Fibroblast of skin of left quadriceps (primary cell): ENCODE measurements at places on chromosomes 13 and 19.

- DNase-seq = no peak
These were observed 2.0 kb downstream of the GGN start for GRCh38 chr19:38385804-38386257.

GRCh38 chr19:55647732-55648584 lies at the start of gene CCDC106:
Gene CCDC106 (plus strand): TSS chr19:55648212. CDS start chr19:55649047, 835 bp downstream.
- peak; percentile 57 for DNase-seq

- no peak for DNase-seq
These were observed 31.6 kb downstream of the LACC1 start for GRCh38 chr13:43911278-43911677.

GRCh38 chr13:30526612-30527495 lies 61.1 kb upstream of the HMGB1 start:
- peak; percentile 3 for DNase-seq

DNA sequence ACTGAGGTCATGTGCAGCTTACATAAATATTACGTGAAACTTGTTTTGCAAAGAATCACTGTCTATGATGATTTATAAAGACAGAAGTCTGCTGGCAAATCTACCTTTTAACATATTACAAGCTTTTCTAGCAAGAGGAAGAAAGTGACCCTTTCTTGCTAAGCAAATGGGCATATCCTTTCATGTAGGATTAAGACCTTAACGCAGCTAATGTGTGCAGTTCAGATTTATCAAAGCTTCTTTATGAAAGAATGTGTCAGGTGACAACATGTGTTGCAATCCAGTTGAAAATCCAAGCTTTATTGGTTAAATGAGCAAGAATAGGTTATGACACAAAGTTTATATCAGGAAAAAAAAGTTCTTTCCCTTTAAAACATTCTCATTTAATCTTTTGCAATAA lies 115.6 kb upstream of the NBEA start:
- DNase-seq = no peak

GRCh38 chr19:10699650-10700335 lies 1.4 kb upstream of the QTRT1 start:
- DNase-seq = peak; percentile 17

DNA sequence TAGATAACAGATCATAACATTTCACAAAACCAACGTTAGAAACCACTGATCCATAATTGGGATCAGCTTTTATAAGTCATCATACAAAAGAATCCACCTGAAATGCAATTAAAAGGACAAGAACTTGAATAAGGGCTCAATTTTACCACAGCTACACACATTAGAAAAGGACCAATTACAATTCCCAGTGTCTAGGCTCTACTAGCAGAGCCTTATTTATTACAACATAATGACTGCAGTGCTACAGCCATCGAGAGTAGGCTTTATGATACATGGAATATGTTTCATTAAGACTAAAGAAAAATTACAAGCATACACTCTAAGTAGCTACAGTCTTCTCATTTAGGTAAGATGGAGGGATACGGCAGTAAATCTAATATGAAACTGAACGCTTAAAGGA lies 2.9 kb downstream of the RBM26 start:
- no peak for DNase-seq

- DNase-seq = no peak
These were observed 521.9 kb downstream of the KLF5 start for GRCh38 chr13:73580513-73581267.

DNA sequence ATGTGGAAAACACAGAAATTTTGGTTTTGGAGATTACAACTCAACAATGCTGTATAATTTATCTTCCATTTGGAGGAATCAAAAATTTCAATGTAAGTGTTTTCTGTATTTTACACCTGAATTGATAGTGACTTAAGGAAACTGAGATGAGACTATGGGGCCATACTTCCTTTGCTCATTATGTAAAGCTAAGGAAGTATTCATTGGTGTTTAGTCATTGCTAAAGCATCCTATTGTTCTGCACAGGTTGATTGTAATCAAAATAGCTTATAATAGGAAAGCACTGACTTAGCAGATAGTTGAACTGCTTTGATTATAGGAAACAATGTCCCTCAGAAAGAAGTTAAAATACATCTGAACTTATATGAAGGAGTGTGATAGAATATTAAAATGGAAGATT lies 244.4 kb upstream of the SLITRK5 start:
- DNase-seq = no peak

GRCh38 chr19:3151563-3152418 lies 16.0 kb downstream of the GNA15 start:
- no peak for DNase-seq

DNA sequence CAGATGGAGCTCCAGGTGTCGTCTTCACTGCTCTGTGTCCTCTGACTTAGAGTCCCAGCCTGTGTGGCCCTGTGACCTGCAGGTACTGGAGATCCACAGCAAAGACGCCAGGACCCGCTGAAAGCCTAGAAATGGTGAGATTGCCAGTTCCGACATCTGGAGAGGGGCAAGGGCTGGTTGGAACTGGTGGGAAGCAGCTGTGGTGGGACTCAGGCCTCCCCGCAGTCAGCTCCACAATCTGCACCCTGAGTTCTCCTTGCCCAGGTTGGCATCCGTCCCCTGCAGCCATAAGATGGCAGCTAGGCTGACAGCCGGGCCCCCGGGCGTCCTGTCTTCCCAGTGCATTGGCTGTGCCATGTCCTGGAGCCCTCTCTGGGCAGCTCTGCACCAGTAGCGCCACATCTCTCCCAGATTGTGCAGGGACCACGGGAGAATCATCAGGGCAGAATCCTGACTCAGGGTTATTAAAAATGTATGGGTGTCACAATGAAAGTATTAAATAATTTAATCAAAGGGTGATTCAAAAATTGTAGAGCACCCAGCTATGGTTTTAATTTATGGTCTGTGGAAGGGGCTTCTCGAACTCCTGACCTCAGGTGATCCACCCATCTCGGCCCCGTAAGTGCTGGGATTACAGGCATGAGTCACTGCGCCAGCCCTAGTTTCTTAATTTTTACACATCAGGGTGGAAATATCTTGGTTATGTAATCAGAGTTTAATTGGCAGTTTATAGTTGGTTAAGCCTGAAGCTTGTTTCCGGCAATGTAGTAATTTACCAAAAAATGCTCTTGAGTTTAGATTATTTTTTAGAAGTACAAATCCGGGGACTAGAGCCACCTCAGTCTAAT lies 32.2 kb upstream of the ZNF681 start:
- no peak for DNase-seq

GRCh38 chr19:18385359-18385674 lies 641 bp upstream of the GDF15 start:
- no peak for DNase-seq

GRCh38 chr13:52109116-52109670 lies 19.7 kb downstream of the NEK5 start:
- DNase-seq = no peak

- peak; percentile 57 for DNase-seq
These were observed 135.0 kb upstream of the KL start for GRCh38 chr13:32881074-32881776.

- DNase-seq = no peak
These were observed 491.2 kb downstream of the COG6 start for GRCh38 chr13:40146611-40147117.

DNA sequence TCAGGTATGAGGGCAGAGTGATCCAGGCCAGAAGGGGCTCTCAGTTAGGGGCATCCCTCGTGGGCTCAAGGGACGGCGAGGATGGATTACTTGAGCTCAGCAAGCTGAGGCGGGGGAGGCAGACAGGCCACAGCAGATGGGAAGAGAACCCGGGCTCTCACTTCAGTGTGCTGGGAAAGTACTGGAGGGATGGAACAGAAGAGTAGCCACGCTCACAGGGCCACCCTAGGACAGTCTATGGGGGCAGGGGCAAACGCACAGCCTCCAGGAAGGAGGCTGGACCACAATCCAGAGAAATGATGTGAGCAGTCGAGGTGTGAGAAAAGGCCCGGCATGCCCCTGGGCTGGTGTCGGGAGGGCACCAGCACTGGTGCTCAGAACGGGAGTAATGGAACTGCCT lies 9.2 kb downstream of the GJA3 start:
- no peak for DNase-seq

DNA sequence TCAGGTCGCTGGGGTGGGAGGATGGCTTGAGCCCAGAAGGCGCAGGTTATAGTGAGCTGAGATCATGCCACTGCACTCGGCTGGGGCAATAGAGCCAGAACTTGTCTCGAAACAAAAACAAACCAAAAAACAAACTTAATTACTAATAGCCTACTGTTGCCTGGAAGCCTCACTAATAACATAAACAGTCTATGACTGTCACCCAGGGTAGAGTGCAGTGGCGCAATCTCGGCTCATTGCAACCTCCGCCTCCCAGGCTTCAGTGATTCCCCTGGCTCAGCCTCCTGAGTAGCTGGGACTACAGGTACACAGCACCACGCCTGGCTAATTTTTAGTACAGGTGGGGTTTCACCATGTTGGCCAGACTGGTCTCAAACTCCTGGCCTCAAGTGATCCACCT lies 18.0 kb downstream of the CATSPERD start:
- DNase-seq = no peak

- no peak for DNase-seq
These were observed 541 bp downstream of the ELF1 start for GRCh38 chr13:41018602-41018948.

DNA sequence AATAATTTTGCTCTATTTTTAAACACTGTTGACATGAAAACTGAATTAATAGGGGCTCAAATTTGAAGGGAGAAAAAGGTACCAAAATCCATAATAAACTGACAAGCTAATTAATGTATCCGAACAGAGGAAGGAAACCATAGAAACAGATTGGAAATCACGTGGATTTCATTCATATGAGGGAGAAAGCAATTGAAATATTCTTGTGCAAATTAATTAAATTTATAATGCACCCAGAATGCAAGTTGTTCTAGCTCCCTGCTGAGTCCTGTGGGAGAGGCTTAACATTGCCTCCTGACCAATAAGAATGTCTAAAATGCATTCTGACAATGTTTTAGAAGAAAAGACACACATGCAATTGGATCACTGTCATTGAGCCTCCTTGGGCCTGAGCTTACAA lies 17.7 kb upstream of the SERPINE3 start:
- DNase-seq = no peak

- no peak for DNase-seq
These were observed 277.3 kb downstream of the FOXO1 start for GRCh38 chr13:40389081-40389641.

- DNase-seq = peak; percentile 3
These were observed 143.3 kb upstream of the IPO5 start for GRCh38 chr13:97810152-97810551.

- DNase-seq = peak; percentile 2
These were observed 685 bp downstream of the TCF3 start for GRCh38 chr19:1651568-1652291.

DNA sequence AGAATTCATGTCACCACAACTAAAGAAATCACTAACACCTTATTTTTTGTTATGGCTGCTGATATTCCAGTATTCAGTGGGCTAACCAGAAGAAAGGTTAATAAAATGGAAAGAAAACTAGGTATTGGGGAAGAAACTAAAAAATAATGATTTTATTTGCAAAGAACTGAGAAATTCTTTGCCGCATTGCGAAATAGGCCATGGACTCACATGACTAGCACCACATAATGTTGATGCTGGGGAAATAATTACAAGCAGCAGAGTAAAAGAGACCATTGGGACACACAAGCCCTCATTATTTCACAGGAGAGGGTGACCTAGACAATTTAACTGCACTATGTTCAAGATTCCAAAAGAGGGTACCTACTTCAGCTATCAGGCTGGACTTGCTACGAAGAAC lies 1411.5 kb downstream of the SLITRK5 start:
- no peak for DNase-seq

DNA sequence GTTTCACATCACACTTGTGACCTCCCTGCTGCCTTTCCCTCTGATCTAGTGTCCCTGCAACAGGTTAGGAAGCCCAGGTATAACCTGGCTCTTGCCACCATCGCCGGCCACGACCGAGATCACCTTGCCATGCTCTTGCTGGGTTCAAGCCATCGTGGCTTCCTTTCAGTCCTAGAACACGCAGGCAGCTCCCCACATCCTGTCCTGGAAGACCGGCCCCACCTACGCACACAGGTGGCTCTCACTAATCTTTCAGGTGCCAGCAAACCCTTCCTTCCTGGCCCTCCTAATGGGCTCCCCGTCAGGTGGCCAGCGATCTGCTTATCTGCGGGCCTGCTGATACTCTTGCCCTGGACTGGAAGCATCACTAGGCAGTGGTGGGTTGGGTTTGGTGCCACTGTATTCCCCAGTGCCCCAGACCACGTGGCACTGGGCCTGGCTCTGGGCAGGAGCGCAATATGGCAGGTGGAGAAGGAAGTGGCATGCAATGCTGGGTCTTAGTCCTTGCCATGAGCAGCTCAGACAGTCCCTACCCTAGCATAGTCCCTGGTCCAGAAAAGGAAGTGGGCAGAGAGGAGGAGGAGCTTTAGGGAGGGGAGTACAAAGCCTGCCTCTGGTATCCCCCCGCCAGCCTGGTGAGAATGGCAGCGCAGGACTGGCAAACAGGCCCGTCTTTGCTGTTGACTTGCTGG lies 11.8 kb downstream of the PPP1R37 start:
- DNase-seq = no peak

GRCh38 chr13:41960211-41960636 lies 685 bp downstream of the VWA8 start:
- no peak for DNase-seq

DNA sequence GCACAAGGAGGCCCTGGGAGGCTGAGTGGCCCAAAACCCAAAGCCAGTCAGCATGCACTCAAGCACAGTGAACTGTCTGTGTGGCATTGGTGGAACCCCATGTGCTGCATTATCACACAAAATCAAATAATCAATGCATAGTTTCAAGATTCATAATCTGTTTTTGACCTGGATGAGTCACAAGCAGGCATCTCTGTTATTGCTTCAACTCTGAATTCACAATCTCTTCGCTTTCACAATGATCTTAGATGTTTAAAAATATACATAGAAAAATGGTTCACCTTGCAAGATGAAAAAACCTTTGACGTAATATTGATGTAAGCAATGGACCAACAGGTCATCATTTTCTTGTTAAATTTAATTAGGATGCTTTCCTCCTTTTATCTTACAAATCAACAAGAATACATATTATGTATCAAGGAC lies 455.4 kb downstream of the IRS2 start:
- DNase-seq = no peak

GRCh38 chr13:113971471-113972231 lies 2.2 kb downstream of the C13orf46 start:
- no peak for DNase-seq

DNA sequence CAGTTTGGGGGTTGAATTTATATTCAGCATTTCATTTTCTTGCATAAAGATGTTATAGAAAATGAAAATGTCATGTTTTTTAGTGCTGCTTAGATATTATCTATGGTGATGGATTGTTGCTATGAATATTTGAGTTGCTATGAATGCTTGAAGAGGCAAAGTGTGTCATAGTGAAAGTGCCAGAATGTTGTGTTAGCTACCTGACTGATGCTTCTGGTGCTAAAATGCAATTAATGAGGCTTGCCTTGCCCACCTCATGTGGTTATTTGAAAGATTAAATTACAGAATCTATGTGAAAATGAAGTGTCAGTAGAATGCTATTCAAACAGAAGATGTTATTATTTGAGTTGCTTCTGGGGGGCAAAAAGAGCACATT lies 62.7 kb upstream of the MYCBP2 start:
- DNase-seq = no peak

GRCh38 chr13:57588639-57589038 lies 42.9 kb upstream of the PCDH17 start:
- no peak for DNase-seq
